Fibroblast of skin of back (primary cell): ENCODE measurements at places on chromosomes 7 and 10.

- DNase-seq, result no peak
Observed at GRCh38 chr7:37546677-37547076, 98.0 kb upstream of the ELMO1 start.

GRCh38 chr7:26987338-26987737 is 108.5 kb downstream of the HOXA1 start:
- DNase-seq, result no peak

DNA sequence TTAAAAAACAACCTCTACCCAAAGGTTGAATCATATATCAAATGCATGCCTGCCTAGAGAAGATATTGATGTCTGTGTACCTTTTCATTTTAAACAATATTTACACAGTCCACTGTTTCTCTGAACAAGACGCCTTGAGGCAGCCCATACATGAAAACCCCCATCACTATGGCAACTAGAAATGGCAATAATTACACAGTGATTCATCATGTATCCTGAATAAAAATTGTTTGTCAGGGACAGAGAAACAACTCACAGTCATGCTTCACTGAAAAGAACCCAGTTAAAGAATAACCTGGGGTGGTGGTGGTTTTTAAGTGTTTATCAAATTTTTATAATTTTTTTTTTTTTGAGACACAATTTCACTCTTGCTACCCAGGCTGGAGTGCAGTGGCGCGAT is 19.7 kb downstream of the DNAJC12 start:
- peak; percentile 65 for DNase-seq

GRCh38 chr7:54485044-54485443 is 57.1 kb upstream of the VSTM2A start:
- DNase-seq, result no peak

- DNase-seq, result no peak
Observed at GRCh38 chr7:105748701-105749100, 127.7 kb downstream of the ATXN7L1 start.

- DNase-seq, result no peak
Observed at GRCh38 chr7:105887569-105888189, 11.3 kb upstream of the ATXN7L1 start.

GRCh38 chr7:40793132-40793531 is 658.3 kb downstream of the SUGCT start:
- peak; percentile 87 for DNase-seq

- peak; percentile 27 for DNase-seq
Observed at GRCh38 chr7:100629117-100629716, 12.1 kb downstream of the TFR2 start.

DNA sequence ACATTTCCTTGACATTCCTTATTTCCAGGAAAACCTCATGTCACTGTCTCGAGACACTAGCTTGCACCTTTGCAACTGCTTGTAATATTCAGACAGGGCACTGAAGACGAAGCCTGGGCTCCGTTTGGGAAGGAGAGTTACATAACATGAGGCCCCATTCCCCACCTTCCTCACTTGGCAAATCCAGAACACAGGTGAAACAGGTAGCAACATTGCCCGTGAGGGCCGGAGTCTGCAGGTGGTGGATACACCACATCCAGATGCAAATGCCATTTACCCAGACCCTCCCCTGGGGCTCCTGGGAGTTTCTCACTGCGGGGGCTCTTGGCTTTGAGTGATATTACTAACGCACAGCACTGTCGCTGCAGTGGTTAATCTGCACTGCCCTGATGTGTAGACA is 491.0 kb downstream of the PTPRN2 start:
- DNase-seq, result no peak

GRCh38 chr7:30365621-30366020 is 81.2 kb downstream of the ZNRF2 start:
- DNase-seq, result peak; percentile 27

DNA sequence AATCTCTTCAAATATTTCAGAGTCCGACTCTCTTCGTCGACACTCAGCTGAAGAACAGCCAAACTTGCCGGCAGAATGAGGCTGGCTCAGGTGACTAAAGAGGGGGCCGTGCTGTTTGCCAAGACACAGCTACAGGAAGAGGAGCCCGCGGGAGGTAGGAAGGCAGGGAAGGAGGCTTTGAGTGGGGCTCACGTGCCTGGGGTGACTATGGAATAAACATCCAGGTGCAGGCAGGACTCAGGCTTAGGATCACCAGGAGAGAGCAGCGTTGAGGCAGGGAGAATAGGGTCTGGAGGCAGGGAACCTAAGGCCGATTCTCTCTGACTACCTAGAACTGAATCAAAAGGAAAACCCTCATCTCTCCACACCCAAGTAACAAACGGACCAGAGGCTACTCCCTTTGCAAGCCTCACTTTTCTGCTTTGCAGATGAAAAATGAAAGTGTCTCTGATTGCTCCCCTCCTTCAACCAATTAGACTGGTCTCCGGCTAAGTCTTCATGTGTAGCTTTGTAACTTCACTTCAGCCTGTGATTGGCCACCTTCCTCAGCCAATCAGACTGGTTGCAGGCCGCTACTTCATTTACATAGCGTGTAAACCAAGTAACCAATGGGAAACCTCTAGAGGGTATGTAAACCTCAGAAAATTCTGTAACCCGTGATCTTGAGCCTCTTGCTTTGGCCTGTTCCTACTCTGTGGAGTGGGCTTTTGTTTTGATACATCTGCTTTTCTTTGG is 19.7 kb upstream of the BNIP3 start:
- peak; percentile 36 for DNase-seq

DNA sequence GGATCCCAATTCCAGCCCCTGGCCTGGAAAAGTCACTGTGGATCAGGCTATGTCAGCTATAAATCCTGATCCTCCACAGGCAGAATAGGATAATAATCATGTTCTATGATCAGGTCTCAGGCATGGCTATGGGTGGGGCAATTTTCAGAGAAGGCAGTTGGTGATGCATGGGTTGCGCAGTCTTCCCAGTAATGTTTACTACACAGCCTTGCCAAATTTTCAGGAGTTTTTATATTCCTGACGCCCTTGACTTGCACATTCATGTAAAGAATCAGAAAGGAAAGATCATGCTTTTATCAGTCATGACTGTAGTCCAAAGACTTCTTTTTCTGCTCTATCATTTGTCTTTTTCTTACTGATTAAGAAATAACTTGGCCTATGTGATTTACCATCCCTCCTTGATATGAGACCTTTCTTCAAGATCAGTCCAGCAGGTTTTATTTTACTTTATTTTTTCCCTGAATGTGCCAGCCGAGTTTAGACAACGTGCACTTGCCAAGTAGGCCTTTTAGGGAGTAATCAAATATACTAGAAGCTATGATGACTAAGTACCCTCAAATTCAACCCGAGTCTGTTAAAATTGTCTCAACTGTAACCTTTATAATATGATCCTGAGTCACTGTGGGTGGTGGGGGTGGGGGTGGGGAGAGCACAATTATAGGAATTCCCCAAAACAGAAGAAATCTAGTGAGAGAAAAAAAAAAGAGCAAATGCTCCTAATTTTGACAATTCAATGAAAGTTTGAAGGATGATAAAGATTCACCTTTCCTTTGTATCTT is 31.9 kb downstream of the ARL4A start:
- peak; percentile 71 for DNase-seq

GRCh38 chr7:120829487-120829886 is 28.5 kb downstream of the TSPAN12 start:
- no peak for DNase-seq

GRCh38 chr10:128386231-128386630 is 260.0 kb upstream of the MKI67 start:
- DNase-seq, result no peak

GRCh38 chr10:100693821-100694220 is 51.6 kb upstream of the PAX2 start:
- no peak for DNase-seq

DNA sequence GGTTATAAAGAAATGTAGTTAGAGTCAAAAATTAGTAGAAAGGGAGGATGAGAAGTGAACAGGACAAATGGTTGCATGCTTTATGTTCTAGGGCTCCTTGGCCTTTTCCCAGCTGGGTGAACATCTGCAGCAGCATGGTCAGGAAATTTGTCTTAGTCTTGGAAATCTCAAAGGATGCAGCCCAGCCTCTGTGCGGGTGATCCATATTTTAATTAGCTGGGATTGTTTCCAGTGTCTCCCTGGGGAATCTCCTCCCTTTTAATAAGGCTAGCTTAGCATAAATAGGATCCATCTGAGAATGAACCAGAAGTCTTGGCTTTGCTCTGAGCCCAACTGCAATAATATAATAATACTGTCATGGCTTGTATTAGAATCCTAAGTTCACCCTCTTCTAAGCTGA is 198.3 kb downstream of the PRKG1 start:
- no peak for DNase-seq

DNA sequence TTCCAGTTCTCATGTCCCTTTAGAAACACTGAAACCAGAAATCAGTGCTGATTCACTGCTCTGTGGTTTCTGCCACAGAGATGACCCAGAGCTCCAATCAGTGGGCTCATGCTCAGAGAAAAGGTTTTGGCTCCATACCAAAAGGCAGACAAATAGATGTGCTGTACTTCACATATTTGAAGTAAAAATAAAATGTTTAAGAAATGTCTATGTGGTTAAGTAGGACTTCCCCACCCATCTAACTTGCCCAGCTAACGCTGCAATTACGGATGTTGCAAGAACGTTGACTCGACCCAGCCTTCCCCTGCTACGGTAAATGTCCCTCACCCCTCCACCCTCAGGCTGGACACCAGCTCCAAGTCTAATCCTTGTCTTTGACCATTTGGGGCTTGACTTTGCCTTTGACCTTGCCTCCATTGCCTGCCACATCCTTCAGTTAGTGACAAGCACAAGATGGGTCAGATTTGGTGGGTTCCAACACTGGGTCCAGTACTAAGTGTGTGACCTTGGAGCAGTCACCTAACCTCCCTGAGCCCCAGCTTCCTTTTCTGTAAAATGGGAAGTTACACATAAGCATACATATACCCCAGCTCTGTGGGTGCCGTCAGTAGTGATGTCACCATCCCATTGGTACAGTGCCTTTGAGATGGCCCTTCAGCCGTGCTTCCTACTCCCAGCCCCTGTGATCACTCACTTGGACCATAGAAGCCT is 95.8 kb downstream of the CHST15 start:
- peak; percentile 98 for DNase-seq

DNA sequence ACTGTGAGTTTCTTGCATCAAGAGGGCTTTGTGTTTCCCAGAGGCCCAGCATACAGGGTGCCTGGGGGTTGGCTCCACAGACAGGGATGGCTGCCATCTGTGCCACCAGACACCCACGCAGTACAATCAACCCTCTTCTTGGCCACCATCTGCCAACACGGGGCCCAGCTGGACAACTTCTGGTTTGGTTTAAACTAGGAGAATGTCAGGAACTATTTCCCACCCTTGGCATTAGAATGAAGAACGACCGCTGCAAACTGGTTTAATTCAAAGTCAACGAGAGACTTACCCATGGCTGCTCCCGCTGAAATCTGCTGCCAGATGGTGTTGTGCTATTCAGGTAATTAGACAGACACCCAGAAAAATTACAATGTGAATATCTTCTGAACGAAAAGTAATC is 27.8 kb downstream of the NMT2 start:
- no peak for DNase-seq

GRCh38 chr7:22001345-22002004 is 55.8 kb upstream of the CDCA7L start:
- DNase-seq, result peak; percentile 84

- DNase-seq, result peak; percentile 56
Observed at GRCh38 chr7:120554960-120555571, 282.1 kb downstream of the KCND2 start.

- no peak for DNase-seq
Observed at GRCh38 chr10:120012566-120012965, 120.0 kb downstream of the SEC23IP start.

- DNase-seq, result no peak
Observed at GRCh38 chr10:100022403-100022802, 12.7 kb upstream of the DNMBP start.

GRCh38 chr7:25216837-25217236 is 11.4 kb downstream of the NPVF start:
- DNase-seq, result peak; percentile 43

DNA sequence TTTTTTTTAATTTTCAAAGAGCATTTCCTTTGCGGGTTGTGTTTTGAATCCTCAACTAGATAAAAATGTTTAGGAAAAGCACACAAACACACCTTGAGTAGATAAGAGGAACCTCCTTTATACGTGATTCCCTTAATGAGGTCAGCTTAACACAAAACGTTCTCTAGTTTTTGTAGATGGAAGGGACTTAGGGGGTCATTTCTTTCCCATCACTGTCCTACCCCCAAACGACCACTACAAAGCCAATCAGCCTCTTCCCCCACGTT is 1.2 kb downstream of the SUV39H2 start:
- DNase-seq, result no peak

GRCh38 chr10:86658261-86658741 is 4.0 kb downstream of the OPN4 start:
- no peak for DNase-seq

DNA sequence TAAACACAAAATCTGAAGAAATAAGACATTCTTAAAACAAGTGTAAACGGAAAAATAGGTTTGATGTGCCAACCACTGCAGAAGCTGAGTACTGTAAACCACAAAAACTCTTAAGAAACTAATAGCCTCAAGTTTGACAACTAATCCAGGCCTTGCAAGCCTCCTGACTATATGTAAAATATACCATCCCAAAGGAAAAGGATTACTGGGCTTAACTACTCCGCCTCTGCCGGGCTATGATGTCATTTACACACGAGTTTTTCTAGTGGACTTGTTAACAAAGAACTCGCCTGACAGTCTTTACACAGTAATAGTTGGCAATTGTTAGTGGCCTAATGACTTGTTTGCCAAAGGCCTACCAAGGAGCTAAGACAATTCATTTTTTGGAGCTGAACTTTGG is 2.1 kb downstream of the KIF5B start:
- peak; percentile 67 for DNase-seq

DNA sequence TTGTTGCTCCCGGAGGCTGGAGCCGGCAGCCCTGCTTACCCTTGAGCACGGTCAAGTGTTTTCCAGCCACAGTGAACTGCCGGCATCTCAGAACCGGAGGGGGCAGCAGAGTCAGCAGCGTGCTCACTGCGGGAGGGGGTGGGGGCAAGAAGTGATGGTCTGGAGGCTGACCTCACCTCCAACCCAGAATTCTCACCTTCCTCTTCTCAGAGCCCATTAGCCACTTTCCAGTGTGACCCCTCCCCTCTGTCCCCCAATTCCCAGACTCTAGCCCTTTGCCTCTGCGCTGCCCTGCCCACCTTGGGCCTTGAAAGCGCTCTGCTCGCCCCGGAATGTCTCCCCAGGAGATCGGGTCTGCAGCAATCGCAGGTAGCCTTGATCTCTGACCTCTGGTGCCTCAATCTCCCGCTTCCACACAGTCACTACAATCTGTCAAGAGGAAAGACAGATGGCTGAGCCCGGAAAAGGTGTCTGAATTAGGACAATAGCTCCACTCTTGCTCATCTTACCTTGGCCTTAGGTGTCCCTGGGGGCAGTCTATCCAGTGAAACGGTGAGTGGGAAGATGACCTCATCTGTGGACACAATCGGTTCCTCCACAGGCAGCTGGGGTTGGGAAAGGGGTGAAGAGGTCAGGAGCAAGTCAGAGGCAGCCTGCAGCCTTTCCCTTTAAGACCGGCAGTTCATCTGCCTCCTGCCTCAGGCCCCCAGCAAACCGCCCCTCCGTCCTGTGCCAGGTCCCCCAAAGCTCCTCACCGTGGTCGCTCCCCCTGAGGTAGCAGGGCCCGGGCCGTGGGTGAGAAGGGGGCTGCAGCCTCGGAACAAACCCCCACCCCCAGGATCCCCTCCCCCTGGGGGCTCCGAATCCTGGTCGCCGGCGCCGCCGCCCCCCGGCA is 942 bp downstream of the TRAPPC14 start:
- peak; percentile 21 for DNase-seq
